MG63 (cell line): ENCODE measurements at places on chromosomes 4 and X. TPM values are rescaled to one million over a fixed set of nuclear protein-coding genes. Genes with fewer than 3 reads are reported as not detected.

CD38 gene
- total RNA-seq, result not detected in 2 replicates

TAF7L gene
- total RNA-seq, result 1.1 and 5.0 TPM in 2 replicates

DNA sequence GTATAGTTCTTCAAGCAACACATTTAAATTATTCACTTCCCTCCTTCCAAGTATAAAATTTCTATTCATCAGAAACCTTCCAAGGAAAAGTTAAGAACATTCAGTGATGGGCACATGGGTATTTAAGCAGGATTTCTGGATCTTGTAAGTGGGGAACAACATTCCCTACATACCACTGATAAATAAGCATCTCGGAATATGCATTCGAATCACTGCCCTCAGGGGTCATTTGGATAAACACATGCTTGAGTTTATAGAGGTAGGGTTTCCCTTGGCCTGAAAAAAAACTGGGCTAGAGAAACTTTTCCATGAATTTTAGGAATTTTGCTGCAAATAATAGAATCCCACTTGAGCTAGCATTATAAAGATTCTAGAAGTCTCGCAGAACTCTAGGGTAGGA lies 143.9 kb downstream of the SOX3 start:
- DNase-seq, result no peak

DNA sequence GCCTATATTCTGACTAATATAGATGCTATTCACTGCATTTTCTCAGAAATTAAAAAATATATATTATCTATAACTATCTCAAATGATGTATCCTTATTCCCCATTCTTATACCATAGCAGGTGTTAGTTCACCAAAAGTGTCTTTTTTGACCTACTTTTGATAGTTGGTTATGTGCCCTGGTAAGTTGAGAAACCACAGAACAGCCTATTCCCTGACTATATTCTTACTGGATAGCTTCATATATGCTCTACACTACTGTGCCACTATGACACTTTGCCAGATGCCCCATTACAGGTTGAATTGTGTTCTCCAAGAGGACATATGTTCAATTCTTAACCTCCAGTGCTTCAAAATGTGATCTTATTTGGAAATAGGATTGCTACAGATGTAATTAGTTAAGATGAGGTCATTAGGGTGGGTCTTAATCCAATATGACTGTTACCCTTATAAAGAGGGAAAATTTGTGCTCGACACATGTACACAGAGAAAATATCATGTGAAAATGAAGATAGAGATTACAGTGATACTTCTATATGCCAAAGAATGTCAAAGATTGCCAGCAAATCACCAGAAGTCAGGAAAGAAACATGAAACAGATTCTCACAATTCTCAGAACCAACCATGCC lies 76.1 kb downstream of the LRBA start:
- no peak for DNase-seq

- DNase-seq, result peak; percentile 27
Observed at GRCh38 chr4:158809611-158810486, 41.0 kb downstream of the FNIP2 start.

GRCh38 chrX:134542485-134542884 lies 82.5 kb downstream of the HPRT1 start:
- peak; percentile 48 for DNase-seq

DNA sequence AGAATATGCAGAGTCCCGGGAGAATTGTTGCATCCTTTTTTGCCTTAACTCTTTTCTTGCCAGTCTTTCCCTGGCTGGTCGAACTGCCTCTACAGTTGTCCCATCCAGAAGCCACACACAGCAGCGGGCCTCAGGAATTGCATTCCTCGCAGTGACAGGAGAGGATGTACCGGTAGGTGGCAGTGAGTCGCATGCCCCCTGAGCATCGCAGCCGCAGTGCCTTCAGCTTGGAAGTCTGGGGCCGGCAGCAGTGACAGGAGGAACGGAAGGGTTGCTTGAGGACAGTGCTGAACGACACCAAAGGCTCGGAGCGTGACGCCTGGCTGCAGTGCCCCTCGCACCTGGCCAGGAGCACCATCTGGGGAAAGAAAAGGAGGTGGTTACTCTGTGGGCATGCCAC lies 23.5 kb downstream of the NDP start:
- no peak for DNase-seq
